Stimulated activated CD8-positive, alpha-beta memory T cell treated with anti-CD3 and anti-CD28 coated beads, Interleukin-15, amount 100 ng/mL, for 4 hours (primary cell): ENCODE measurements at places on chromosomes 16 and 17.

GRCh38 chr17:66831383-66832210 is 3.3 kb upstream of the CACNG5 start:
- DNase-seq = no peak

GRCh38 chr16:11253995-11254912 is 1.8 kb downstream of the SOCS1 start:
- no peak for DNase-seq

- no peak for DNase-seq
Observed at GRCh38 chr17:80243526-80244433, 16.9 kb upstream of the RNF213 start.

- no peak for DNase-seq
Observed at GRCh38 chr17:82883419-82884031, 43.7 kb upstream of the ZNF750 start.

DNA sequence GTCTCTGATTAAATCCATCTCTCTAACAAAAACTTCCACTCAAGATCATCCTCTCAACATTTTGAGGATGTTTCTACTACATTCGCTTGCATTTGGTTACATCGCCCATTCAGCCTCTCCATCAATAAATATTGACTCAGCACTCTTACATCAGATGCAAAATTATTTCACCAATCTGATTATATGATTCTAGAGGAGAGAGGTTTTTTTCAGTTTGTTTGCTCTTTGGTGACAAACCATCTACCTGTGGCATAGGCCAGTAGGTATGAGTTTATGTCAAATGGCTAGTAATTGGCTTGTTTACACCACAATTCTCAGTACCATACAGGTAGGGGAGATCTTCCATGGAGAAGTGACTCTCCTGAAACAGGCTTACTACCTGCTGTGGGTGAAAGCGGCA is 52.3 kb downstream of the TOX3 start:
- DNase-seq = no peak

GRCh38 chr17:1961189-1961588 is 63.9 kb downstream of the RTN4RL1 start:
- no peak for DNase-seq

GRCh38 chr17:17417718-17418181 is 59.0 kb upstream of the MED9 start:
- DNase-seq = no peak

- no peak for DNase-seq
Observed at GRCh38 chr16:54545854-54546511, 259.4 kb upstream of the IRX3 start.

GRCh38 chr16:51031598-51031997 is 119.5 kb downstream of the SALL1 start:
- no peak for DNase-seq

DNA sequence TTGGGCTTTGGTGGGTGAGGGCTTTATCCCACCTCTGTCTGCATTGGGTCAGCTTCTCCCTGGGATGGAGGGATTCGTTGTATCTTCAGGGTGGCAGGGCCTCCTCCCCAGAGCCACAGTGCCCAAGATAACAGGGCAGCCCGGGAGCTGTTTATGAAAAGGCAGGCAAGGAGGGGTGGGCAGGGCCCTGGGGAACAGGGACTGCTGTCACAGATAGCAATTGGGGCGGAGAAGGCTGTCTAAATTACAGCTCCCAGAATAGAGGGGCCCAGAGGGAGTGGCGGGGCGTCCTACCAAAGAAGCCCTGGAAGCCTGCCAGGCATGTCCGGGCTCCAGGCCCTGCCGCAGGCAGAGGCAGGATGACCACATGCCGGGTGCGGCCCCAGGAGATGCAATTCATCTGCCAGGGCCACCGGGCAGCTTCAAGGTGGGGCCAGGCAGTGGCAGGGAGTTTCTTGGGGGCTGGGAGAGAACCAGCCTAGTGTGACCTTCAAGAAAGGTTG is 18.8 kb upstream of the PHOSPHO1 start:
- no peak for DNase-seq

DNA sequence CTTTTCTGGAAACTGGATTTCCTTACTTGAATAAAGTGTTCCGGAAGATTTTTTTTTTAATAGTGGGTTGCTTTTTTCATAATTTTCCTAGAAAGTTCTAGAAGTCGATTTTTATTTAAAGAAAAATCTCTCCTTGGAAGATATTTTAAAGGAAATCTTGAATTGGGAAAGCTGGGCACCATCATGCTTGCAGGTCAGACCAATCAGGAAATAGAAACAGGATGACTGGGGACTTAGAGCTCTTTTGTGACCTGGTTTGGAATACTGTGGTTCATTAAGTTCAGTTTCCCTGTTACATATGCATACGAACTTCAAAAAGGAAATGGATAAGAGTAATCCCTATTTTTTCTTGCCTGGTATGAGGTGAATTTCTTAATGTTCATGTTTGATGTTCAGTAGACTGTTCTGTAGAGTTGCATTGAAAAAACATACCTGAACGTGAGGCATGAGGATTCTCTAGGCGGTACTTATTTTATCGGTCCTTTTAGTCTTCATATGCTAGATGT is 1.2 kb downstream of the NFATC3 start:
- DNase-seq = no peak

DNA sequence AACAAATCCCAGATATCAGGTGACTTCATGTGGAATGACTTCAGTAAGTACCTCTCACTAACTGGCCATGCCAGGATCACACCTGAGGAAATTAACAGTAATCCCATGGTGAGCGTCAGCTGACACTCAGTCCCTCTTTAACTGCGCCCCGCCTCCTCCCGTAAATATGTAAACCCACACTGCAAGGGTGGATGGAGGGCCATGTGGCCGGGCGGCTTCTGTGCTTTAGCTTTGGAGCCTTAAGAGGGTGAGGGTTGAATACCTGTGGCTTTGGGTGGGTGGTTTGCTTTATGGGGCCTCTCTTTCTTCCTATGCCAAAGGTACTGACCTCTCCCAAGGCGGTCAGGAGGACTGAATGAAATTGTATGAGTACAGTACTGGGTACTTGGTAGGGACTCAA is 141.7 kb downstream of the MRM1 start:
- DNase-seq = no peak

DNA sequence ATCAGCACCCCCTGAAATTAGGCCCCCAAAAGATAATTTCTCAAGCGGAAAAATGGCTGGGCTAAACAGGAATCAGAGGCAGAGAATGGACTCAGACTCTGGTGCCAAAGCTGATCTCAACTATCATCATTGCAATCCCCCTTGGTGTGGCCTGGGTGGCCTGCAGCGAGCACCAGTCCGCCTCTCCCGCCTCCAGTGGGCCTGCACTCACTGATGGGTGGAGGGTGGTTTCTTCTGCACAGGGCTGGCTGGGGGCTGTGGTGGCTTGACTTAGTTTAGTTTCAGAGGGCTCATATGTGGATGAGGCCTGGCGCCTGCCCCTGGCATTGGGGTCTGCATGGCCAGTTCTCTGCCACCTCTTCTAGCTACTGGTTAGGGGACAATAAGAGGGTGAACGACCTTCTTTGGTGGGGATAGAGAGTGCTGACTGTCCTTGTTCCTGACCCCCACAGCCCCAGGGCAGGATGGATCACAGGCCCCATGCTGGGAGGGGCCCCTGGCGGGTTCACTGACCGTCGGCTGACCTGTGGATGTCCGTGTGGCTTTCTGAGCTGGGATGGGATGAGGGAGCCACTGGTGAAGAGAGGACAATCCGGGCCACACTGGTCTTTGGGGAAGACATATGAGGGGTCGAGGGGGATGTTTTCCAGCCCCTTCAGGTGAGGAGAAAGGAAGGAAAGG is 62.7 kb downstream of the SNX20 start:
- DNase-seq = no peak

GRCh38 chr17:6661464-6661848 is 9.9 kb downstream of the C17orf100 start:
- DNase-seq = no peak

DNA sequence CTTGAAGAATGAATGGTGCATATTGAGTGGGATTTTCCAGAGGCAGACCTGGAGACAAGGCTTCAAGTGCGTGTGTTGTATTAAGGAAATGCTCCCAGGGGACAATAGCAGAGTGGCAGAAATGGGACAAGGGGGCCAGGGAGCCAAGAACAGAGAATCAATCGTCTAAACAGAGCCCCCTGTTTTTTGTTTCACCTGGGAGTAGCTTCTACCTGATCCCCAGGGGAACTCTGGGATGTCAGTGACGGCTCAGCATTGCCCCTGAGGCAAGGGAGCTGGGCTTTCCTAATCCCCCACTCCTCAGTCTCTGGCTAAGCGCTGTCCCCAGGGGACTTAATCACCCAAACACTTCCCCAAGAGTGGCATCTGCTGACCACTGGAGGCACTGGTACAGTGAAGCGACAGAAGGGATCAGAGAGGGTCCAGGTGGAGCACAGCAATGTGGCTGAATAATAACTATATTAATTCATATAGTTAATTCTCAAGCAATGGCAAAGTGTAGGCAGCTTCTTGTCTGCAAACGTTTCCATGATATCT is 35.7 kb upstream of the C16orf78 start:
- no peak for DNase-seq

GRCh38 chr16:19804538-19805323 is 79.9 kb downstream of the GPRC5B start:
- DNase-seq = no peak

DNA sequence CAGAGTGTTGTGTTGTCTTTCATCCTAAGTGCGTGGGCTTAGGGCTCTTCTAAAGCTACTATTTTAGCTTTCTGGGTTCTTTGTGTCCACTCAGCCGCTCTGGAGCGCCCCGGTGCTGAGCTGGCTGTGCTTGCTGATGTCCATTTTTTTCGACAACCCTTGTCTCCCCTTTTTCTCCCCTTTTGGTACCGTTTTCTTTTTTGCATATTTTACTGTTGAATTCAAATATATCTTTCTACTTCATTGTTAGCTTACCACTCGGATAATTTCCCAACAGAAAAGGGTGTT is 1.2 kb downstream of the SRRM2 start:
- no peak for DNase-seq

GRCh38 chr16:72210555-72210954 is 38.6 kb upstream of the PMFBP1 start:
- no peak for DNase-seq

DNA sequence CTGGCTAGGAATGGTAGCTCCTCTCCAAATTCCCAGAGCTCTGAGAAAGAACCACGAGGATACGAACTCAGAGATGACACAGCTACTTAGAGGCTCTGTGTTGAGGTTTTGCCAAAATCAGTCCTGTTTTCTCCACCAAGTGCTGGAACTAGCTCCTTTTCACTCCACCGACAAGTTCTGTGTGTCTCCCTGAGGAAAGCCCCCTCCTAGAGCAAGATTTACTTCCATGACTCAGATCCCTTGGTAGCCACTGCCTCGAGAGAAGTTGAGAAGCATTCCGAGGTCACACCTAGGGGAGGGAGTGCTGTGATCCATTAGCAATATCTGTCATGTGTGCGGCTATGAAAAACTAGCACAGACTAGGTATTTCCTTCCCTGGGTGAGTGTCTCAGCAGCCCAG is 30.6 kb downstream of the IL21R start:
- DNase-seq = no peak

- no peak for DNase-seq
Observed at GRCh38 chr16:9012848-9013507, 49.3 kb upstream of the USP7 start.

- no peak for DNase-seq
Observed at GRCh38 chr16:65781363-65781762, 585.1 kb upstream of the CDH5 start.

GRCh38 chr16:74556375-74556922 is 50.5 kb downstream of the GLG1 start:
- DNase-seq = no peak

- no peak for DNase-seq
Observed at GRCh38 chr16:24844101-24845030, 1.4 kb upstream of the SLC5A11 start.

GRCh38 chr17:66230922-66231591 is 1.8 kb upstream of the APOH start:
- DNase-seq = no peak

DNA sequence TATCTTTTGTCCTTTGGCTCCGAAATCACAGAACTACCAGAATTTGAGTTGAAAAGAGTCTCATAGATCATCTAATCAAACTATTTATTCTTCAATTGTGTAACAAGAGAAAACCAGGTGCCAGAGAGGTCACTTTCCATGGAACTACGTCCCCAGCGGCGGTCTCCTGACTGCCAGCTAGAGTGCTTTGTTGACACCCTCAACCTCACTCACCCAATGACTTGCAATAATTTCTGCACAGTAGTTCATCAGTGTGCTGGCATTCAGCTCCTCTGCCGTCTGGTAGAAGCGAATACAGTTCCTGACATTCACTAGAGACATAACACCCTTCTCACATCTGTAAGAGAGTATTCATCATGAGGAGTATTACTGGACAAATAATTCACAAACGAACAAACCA is 54.2 kb downstream of the ANKFY1 start:
- DNase-seq = no peak

GRCh38 chr16:2912330-2913199 is 834 bp downstream of the FLYWCH1 start:
- no peak for DNase-seq

DNA sequence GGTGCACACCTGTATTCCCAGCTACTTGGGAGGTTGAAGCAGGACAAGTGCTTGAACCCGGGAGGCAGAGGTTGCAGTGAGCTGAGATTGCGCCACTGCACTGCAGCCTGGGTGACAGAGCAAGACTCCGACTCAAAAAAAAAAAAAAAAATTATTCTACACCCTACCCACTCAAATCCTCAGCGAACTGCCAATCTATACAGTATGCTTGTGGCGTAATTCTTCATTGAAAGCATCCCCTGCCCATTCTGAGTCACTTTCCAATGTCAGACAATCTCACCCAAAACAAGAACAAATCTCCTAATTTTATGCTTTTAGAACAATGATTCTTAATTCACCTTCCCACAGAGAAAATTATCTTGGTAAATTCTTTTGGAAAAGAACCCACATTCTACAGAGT is 12.0 kb downstream of the AMFR start:
- DNase-seq = no peak

DNA sequence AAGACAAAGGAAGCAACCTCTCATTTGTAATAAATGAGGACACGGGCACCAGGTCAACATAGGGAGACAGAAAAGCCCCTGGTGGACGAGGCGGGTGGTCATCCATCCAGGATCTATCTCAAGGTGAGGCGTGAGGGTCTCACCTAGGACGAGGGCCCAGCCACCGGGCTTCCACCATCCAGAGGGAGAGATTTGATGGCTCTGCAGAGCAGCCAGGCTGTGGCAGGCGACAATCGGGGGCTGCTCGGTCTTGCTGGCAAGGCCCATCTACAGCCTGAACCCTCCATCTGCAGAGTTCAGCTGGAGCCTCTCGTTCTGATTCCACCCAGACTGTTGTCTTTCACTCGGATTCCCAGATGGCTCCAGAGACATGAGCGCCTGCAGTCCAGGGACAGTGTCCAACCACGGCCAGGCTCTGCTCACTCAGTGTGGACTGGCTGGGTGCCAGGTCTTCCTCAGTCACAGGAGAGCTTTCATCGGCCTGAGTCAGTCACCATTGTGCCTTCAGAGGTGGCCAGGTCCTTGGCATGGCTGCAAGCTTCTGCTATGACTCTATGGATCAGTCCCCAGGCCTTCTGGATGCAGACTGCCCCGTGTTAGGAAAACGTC is 5.9 kb downstream of the LITAFD start:
- no peak for DNase-seq
